Activated CD4-positive, alpha-beta T cell treated with anti-CD3 and anti-CD28 coated beads for 4 hours (primary cell): ENCODE measurements at places on chromosomes 4 and X.

GRCh38 chr4:118743867-118744266, 58.7 kb downstream of the METTL14 start:
- DNase-seq = no peak

DNA sequence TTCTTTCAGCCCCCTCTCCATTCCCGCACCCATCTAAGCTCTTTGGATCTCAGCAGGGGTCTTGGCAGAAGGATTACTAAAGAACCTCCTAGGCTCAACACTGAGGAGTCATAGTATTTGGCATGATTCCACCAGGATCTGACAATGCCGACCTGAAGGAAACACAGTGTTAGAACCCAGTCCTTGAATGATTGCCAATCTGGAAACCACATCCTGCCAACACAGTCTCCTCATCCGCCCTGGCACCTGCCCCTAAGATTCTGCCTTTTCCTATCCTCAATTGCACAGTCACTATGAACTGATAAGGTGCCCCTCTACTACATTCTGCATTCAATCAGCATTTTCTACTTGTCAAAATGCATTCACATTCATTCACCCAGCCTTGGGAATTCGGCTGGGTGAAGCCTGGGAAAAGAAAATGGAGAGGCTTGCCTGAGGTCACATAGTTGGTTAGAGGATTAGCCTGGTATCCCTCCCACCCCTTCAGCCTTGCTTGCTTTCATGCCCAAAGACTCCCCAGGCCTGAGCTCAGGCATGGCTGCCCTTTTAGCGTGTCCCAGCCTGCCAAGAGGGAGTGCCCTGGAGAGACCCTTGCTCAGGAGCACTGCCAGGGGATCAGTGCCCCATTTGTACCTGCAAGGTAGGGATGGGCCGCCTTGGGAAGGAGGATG, 2.2 kb upstream of the CLDN2 start:
- no peak for DNase-seq

DNA sequence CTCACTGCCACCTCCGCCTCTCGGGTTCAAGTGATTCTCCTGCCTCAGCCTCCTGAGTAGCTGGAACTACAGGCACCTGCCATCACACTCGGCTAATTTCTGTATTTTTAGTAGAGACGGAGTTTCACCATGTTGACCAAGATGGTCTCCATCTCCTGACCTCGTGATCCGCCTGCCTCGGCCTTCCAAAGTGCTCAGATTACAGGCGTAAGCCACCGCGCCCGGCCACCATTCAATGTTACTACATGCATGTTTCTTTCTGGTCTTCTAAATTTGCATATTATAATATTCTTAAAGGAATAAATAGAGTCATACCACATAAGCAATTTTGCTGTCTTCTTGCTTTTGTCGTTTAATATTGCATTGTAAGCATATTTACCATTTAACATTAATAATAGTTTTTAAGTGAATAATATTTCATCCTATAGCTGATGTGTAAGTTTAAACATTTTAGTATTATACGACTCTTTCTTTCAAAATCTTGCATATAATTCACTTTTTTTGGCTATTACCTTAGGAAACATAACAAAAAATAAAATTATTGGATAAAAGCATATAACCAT, 1270.4 kb downstream of the ADGRL3 start:
- DNase-seq = no peak

DNA sequence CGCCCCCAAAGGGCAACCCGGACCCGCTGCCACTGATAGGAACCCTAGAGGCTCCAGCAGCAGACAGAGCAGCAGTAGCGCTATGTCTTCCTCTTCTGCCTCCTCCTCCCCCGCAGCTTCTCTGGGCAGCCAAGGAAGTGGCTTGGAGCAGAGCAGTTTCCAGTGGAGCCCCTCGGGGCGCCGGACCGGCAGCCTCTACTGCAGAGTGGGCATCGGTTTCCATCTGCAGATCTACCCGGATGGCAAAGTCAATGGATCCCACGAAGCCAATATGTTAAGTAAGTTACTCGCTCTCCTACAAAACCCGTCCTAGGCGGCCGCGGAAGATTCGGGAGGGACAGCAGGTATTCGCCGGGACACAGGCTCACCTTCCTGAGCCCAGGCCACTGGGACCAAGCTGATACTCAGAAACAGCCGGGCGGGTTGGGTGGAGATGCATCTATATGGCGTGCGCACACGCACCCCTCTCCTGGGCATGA, 477 bp downstream of the FGF5 start:
- DNase-seq = no peak

- no peak for DNase-seq
Measured at GRCh38 chrX:136752796-136753195, 27.9 kb downstream of the ARHGEF6 start.

GRCh38 chr4:2962614-2963174, 512 bp downstream of the NOP14 start:
- no peak for DNase-seq

GRCh38 chr4:152099061-152099425, 338.2 kb upstream of the GATB start:
- DNase-seq = no peak

- no peak for DNase-seq
Measured at GRCh38 chrX:53684415-53685192, 1.9 kb downstream of the HUWE1 start.

- DNase-seq = no peak
Measured at GRCh38 chr4:148329751-148330150, 112.5 kb downstream of the NR3C2 start.

- no peak for DNase-seq
Measured at GRCh38 chr4:140111256-140111655, 42.7 kb downstream of the MAML3 start.

DNA sequence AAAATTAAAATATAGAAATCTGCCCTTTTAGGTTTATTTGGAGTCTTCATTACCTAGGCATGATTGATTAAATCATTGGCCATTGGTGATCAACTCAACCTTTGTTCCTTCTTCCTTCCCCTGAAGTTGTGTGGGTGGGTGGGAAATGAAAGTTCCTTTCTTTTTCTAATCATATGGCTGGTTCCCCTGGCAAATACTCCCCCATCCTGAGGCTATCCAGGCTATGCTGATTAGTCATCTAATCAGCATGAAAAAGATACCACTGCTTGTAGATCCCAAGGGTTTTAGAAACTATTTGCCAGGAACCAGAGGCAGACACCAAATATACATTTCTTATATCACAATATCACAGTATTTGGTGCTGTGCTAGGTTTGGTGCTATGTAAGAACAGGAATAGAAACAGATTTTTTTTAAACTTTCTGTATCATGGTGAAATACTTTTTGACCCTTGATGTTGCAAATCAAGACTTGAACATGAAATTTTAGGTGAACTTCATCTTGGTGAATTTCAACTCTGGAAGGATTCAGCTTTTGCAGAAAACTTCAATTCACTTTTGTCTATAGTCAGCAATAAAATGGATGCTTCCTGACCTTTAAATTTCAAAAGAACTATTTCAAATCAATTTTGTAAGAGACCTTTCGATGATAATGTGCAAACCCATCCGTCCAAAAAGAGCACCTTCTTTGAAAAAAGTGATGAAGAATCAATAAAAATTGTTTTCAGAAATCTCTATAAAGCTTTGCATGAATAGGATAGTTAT, 71.1 kb downstream of the CCSER1 start:
- DNase-seq = no peak

GRCh38 chrX:39112143-39112542, 310.9 kb downstream of the MID1IP1 start:
- DNase-seq = no peak

- DNase-seq = no peak
Measured at GRCh38 chrX:38225093-38225492, 4.4 kb upstream of the SRPX start.

DNA sequence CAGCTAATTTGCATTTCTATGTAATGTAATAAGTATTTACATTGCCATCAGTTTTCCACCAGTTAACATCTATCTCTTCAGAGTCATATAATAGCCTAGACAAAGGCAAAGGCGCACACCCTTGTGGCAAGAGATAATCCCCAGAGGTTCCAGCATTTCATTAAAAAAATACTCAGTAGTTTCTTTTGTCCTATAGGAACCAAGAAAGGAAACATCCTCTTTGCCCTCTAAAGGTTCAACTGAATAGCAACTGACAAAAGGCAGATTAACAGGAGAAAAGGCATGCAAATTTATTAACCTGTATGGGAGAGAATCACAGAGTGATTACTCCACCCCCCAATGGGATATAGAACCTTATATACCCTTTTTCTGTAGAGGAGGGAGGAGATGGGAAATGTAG, 48.4 kb downstream of the MAGEB17 start:
- DNase-seq = no peak

GRCh38 chrX:74426615-74427014, 5.3 kb downstream of the SLC16A2 start:
- DNase-seq = no peak

DNA sequence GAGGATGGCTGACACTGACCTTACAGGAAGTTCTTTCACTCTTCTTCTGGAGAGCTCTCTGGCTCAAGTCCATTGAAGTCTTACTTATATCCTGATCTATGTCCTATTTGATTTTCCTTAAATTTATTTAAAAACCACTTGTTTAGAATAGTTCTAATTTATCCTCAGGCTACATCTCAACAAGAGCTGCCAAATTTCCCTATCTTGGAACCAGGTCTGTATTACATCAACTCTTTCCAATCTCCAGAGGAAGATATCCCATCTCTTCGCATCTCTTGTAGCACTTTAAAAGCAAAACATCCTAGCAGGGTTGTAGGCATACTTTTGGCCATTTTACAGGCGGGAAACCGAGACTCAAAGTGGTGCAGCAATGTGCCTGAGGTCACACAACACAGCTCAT, 290.5 kb upstream of the TEX13C start:
- DNase-seq = no peak

DNA sequence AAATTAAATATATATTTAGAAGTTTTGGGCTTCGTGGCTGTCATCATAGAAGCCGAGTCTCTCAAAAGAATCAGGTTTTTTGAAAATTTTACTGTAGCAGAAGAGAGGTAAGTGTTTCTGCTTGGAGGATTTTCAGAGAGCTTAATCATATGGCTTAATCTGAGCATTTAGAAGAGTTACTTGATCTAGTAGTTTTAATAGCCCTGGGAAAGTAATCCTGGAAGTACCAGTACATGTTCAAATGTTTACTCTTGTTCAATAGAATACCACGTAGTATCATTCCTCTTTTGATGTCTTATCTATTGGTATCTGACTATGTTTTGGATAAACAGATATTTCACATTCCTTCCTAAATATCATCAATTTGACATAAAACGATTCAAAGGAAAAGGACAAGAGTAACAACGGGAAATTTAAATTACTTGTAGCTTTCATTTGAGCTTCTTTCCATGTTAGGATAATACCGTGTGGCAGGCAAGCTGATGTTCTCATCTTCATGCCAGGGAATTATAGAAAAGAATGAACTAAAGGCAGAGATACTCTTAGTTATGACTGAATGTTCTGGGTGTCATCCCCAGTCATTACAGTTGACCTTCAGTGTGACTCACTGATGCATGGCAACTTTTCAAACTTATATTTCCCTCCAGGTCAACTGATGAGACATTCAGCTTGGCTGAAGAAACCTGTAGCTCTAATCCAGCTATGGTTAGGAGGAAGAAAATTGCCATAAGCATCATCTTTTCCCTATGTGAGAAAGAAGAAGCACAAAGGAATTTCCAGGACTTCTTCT, 89.8 kb downstream of the FNIP2 start:
- no peak for DNase-seq

- DNase-seq = no peak
Measured at GRCh38 chr4:108398836-108399235, 221.5 kb upstream of the RPL34 start.

DNA sequence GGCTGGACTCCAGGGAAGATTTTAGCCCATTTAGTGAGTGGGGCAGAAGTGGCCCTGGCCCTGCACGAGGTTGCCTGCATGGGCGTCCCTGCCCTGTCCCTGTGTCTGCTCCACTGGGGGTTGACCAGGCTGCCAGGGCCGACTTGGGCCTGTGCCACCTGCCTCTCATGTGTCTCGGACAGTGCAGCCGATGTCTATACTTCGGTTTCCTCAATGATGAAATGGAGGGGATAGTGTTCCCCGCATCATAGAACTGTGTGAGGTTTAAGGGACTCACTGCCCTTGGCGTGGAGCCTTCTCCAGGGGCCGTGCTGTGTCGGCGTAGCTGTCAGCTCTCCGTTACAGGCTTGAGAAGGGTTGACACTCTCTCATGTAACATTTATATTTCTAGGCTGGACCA, 27.0 kb upstream of the MSANTD1 start:
- DNase-seq = no peak

- DNase-seq = no peak
Measured at GRCh38 chr4:13985837-13986236, 358.3 kb upstream of the BOD1L1 start.

GRCh38 chr4:87035881-87036509, 101.2 kb downstream of the AFF1 start:
- no peak for DNase-seq

- DNase-seq = no peak
Measured at GRCh38 chr4:96120206-96120605, 280.3 kb downstream of the PDHA2 start.

DNA sequence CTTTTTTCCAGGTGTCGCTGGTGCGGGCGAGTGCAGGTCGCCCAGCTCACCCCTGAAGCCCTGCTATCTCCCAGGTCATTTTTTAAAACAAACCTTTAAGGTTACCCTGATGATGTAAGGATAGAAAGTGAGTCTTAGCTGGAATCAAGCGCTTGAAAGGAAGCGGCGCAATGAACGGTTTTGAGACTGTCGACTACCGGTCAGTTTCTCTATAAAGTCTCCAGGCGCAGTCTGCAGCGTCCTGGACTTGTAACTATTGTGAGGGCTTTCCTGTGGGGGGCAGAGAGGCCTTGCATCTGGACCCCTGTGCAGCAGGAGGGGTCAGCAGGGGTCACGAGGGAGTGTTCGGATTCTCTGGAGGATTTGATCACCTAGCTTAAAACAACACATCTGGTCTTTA, 1.6 kb downstream of the KIT start:
- no peak for DNase-seq

DNA sequence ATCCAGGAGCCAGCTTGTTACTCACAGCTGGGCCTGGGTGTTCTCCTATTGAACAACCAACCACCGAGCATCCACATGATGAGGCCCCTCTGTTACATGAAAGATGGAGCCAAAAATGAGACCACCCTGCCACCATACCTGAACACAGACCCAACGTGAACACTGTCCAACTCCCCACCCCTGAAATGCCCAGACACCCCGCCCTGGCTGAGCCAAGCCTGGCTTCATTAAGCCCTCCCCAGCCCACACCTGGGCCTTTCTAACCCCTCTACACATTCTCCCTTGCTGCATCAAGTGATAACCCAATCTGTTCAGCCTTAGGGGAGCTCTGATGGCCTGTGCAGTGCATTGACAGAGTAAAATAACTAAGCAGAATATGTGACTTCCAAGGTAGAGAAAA, 80.7 kb downstream of the EVC start:
- DNase-seq = no peak

DNA sequence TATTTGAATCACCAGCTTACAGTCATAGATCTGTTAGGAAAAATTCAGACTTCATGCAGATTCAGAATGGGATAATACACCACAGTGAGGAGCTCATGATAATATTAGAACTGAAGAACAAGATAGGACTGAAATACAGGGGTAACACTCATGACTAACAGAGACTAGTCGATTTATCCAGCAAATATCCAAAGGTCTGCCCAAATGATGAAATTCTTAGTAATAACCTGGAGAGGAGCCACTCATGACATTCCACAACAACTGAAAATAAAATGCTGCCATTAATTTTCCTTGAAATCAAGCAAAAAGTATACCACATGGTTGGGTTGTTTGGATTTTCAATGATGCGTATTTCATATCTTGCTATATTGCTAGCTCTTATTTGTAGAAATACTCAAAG, 903.7 kb upstream of the ADGRL3 start:
- no peak for DNase-seq
